NCI-H1105 (cell line): ENCODE measurements at places on chromosomes 3 and 15.

DNA sequence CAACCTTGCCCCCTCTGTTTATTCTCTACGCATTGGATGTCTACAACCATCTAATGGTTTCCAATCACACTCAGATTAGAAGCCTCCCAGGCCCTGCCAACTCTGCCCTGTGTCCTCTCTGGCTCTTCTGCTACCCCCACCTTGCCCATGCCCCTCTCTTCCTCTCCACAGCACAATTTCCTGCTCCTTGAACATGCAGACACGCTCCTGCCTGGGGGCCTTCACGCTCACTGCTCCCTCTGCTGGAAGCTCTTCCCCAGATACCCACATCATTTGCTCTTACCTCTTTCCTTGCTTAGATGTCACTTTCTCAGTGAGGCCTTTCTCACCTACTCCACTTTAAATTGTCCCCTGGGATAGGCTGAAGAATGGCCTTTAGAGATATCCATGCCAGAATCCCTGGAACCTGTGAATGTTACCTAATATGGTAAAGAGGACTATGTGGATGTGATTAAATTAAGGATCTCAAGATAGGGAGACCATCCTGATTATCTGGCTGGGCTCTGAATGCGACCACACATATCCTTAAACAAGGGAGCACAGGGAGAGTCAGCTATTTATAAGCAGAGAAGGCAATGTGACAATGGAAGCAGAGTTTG is 9.9 kb downstream of the KY start:
- DNase-seq = no peak

DNA sequence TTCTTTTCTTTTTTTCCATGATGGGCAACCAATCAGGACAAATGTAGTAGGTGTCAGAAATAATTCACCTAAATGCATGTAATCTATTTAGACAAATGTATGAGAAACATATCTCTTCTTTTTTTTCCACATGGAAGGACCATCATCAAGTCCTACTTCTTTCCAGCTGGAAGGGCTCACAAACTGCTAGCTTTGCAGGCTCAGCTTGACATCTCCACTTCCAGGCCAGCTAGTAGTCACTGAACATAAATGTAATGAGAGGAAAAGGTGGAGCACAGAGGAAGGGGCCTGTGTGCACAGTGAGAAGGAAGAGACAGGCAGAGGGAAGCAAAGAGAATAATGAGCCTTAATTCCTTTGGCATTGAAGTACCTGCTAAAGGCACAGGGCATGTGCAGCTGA is 504.9 kb downstream of the MCTP2 start:
- no peak for DNase-seq

DNA sequence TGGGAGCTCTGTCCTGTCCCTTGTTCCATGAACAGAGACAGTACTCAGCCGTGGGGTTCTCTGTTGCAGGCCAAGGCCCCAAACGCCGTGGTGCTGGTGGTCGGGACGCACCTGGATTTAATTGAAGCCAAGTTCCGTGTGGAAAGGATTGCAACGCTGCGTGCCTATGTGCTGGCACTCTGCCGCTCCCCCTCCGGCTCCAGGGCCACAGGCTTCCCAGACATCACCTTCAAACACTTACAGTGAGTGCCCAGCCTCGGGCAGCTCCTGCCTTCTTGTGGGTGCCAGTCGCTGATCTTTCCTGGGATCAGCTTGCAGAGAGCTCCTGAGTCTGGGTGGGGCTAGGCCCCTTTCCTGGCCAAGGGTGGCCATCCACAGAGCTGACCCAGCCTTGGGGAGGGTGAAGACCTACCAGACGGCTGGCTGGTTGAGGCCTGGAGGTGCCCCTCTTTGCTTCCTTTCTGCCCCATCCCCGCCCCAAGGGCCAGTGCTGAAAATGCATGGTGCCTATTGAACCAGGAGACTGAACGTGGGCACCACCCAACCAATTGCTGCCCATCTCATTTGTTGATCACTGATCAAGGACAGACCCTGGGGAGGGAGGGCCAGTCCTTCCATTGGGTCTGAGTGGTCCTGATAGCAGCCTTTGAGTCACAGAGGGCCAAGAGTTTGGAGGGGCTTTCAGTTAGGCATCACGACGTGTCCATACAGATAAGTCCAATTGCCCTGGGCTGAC is 106.9 kb downstream of the LRRK1 start:
- DNase-seq = no peak

GRCh38 chr3:85939074-85939482 is 980.3 kb downstream of the CADM2 start:
- peak; percentile 80 for DNase-seq

DNA sequence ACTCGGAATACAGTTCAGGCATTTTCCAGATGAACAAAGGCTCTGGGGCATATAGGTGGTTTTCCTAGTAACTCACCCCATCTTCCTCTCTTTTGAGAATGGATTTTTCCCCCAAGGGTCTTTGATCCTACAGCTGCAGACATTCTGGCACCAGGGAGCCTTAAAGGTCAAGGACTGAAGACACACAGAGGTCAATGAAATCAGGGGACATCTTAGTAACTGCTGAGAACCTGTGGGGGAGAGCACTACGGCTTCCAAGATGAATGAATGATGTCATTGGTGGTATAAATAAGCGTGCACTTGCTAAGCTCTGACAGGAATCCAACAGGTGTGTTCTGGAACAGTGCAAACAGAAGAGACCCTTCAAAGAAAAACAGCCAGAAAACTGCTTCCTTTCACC is 36.3 kb downstream of the TMEM212 start:
- DNase-seq = no peak

DNA sequence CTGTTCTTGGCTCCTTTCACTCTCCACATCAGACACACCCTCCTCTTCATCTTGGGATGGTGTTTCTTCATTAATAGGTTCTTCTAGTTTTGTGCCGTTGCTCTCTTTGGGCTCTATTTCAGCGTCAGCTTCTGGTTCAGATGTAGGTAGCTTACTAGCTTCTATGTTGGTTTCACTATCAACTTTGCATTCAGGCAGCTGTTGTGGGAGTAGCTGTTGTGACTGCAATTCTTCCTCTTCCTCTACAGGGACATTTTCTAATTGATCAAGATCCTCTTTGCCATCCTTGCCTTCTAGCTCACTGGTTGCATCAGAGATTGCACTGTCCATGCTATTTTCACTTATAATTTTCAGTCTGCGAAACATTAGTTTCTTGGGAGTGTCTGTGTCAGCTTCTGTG is 80.1 kb downstream of the SETD2 start:
- DNase-seq = no peak

DNA sequence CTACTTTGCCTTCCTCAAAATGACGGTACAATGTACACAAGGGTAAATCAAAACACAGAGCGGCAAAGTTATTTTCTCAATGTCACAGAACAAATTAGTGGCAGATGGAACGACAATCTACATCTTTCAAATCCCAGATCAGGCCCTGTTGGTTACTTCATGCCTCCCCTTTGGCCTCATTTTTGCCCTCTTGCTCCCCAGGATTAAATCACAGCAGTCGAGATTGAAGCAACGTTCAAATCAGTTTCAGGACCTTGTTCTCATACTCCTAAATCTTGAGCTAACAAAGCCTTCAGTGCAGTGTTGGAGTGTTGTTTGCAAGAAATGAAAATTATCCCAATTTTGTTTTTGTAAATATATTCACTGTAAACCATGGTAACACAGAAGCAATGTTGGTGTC is 91.4 kb downstream of the FBN1 start:
- no peak for DNase-seq

- DNase-seq = no peak
These were observed 36.7 kb downstream of the SYN2 start for GRCh38 chr3:12040902-12041301.

- DNase-seq = no peak
These were observed 30.6 kb downstream of the CCDC14 start for GRCh38 chr3:123930445-123930844.

DNA sequence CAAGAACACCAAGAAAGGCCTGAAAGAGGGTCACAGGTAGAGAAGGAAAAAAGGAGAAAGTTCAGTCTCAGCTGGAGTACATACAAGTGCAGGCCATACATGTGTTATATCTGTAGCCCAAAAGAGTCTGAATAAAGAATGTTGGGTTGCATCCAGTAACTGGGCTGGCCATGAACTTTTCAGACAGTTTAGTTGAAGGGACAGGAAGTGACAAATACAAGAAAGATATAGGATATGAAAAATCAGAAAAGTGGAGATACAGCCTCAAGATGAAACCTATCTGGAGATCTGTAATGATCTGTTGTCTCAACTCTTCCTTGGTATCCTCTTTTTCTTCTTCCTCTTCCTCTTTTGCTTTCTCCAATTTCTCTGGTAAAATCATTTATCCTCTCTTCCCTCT is 671.7 kb downstream of the MECOM start:
- DNase-seq = no peak

GRCh38 chr15:99863550-99864198 is 130.4 kb upstream of the LYSMD4 start:
- DNase-seq = no peak

- no peak for DNase-seq
These were observed 6.8 kb upstream of the ADPGK start for GRCh38 chr15:72790302-72790910.

DNA sequence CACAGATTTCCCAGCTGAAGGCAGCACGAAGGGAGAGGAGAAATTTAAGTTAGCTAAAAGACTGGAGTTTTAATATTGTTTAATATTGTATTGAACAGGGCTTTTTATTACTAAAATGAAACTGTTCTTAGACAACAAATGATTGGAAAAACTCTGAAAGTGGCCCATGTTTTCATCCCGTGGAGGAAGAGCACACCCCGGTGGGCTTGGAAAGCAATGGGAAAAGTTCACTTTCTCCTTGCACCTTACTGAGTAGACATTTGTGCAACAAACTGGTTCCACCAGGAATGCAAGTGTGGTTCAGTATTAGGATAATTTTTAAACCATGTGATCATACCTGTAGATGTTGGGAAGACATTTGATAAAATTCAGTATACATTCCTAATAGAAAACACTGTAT is 8.2 kb upstream of the ESYT3 start:
- no peak for DNase-seq

- no peak for DNase-seq
These were observed 18.5 kb downstream of the CLDN11 start for GRCh38 chr3:170437176-170437575.

GRCh38 chr3:128423525-128424147 is 43.1 kb downstream of the DNAJB8 start:
- no peak for DNase-seq

- no peak for DNase-seq
These were observed 2.9 kb downstream of the SAMD7 start for GRCh38 chr3:169914321-169914720.

GRCh38 chr3:53694046-53694445 is 152.2 kb downstream of the CHDH start:
- DNase-seq = no peak

GRCh38 chr15:75425966-75426500 is 25.5 kb downstream of the SIN3A start:
- no peak for DNase-seq

GRCh38 chr15:85891470-85891869 is 96.7 kb upstream of the KLHL25 start:
- no peak for DNase-seq

GRCh38 chr3:10357592-10358308 is 36.8 kb upstream of the SEC13 start:
- no peak for DNase-seq

DNA sequence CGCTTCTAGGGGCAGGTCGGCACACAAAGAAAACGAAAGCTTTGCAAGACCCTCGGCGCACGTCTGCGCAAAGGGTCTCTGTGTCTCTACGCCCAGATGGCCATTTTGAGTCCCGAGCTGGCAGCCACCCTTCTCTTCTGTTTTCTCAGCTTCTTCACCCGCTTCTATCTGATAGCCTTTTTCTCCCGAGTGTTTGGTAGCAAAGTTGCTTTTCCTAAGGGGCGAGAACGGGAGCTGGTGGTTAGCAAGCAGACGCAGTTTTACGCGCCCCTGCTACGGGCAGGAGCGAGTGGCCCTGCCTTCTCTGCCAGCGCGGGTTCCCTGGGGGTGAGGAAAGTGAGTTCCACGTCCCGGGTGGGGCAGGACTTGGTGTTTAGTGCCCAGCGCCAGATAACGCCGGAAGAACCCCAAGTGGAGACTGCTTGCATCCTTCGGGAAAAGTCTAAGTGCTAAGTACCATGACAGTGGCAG is 2.9 kb upstream of the MKRN2 start:
- peak; percentile 3 for DNase-seq

DNA sequence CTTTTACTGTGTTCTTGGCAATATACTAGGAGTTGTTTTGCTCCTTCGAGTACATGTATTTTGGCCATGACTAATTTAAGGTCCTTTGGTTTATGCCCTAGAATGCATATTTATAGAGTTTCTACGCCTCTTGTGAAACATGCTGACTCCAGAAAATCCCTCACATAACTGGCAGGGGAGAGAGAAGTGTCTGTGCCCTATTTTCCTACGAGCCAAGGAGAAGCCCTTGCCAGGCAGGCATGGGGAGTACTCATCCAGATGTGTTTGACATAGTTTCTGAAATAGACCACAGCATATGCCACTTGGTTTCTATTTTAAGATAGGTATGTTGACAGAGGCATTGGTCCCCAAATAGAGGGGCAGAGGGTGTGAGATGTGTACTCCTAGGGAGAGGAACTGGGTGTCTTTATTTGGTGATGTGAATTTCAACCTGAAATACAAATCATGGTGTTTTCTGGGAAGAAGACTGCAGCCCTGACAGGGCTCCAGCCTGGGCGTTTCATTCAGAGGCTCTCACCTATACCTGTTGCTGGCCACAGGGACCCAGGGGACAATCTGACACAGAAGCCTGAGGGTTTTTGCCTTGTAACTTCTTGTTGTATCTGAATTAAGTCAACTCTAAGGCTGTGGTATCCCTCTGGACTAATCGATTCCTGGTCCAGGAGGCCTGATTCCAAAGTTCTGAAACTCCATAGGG is 267.8 kb upstream of the C2CD4B start:
- DNase-seq = no peak

DNA sequence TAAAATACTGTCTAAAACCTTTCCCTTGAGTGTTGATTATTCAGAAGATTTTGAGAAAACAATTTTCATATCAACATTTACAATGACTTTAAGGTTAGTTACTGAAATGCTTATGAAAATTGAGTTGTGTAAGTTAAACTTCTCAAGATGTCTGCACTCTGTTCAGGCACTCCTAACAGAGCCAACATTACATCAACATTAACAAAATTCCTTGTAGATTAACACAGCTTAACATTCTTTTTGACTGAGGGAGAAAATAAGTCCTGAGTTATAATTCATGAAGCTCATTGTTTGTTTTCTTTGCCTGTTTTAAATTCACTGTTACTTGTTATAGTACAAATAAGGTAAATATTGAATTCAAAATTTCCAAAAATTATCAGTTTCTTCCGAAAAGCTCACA is 9.0 kb downstream of the ACKR4 start:
- DNase-seq = no peak

GRCh38 chr3:73552700-73553099 is 72.0 kb downstream of the PDZRN3 start:
- no peak for DNase-seq

- DNase-seq = no peak
These were observed 18.9 kb downstream of the PDZRN3 start for GRCh38 chr3:73605861-73606260.

GRCh38 chr15:66795851-66796250 is 93.8 kb downstream of the SMAD6 start:
- no peak for DNase-seq

GRCh38 chr3:146072824-146073223 is 88.2 kb downstream of the PLOD2 start:
- DNase-seq = no peak

GRCh38 chr15:90497912-90498311 is 31.8 kb upstream of the CRTC3 start:
- DNase-seq = peak; percentile 44
